DMS 273 treated with DMSO at 0.1 percent for 48 hours (cell line): ENCODE measurements at places on chromosomes 11 and 22.

- no peak for DNase-seq
Measured at GRCh38 chr11:64658265-64658664, 64.7 kb downstream of the NRXN2 start.

GRCh38 chr11:72634016-72634415, 40.2 kb downstream of the PDE2A start:
- DNase-seq = no peak

- DNase-seq = no peak
Measured at GRCh38 chr11:72779495-72780128, 14.2 kb downstream of the STARD10 start.

GRCh38 chr11:77471558-77472193, 2.2 kb downstream of the PAK1 start:
- DNase-seq = peak; percentile 5

DNA sequence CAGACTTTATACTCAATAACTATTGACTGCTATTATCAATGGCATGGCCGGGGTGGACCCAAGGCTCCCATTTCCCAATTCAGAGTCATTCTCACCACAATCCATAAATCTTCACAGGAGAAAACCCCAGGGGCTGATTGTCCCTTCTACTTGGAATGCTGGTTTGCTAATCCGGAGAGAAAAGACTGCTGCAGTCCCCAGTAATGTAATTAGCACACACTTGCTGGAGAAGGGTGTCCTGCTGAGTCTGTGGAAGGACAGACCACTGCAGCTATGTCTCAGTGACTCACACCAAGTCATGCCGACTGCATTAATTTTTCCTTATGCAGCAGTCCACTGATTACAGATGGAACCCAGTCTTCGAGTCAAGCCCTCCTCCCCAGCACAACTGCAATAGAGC, 5.9 kb upstream of the ETS1 start:
- no peak for DNase-seq

DNA sequence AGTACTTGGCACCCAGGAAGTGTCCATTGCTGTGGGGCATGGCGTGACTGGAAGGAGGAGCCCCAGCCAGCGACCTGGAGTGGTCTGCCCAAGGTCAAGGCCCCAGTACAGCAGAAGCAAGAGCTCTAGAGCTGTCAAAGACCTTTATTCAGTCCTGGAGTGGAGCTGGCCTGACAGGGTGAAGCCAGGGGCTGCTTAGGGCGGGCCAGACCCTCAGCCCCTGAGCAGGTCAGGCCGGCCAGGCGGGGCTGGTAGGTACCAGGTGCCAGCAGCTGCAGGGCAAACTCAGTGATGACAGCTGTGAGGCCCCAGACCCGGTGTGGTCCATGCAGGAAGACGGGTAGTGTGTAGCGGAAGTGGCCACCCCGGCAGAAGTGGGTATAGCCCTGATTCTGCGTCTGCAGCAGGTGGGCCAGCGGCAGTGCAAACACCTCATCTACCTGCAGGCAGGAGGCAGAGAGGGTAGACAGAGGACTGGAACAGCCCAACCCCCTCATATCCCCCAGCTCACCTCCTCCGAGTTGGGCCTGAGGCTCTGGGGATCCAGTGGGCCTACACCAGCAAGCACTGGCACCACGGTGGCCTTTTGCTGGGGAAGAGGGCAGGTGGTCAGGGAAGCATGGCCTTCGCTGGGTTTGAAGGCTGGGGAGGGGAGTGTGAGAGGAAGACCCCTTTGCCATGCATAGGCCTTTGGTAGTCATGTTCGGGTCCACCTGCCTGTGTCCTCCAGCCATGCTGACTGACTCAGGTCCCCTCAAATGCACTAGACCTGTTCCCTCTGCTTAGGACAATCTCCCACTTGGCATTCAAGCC, 1.7 kb downstream of the NUDT8 start:
- no peak for DNase-seq

- no peak for DNase-seq
Measured at GRCh38 chr11:112928136-112928535, 33.1 kb upstream of the NCAM1 start.

GRCh38 chr11:114621072-114621471, 25.5 kb upstream of the NXPE4 start:
- no peak for DNase-seq

GRCh38 chr11:6419009-6419631, at the start of gene APBB1:
TSS of gene APBB1 (minus strand) at chr11:6419094. CDS start at chr11:6411347, 7,747 bp downstream.
- no peak for DNase-seq

DNA sequence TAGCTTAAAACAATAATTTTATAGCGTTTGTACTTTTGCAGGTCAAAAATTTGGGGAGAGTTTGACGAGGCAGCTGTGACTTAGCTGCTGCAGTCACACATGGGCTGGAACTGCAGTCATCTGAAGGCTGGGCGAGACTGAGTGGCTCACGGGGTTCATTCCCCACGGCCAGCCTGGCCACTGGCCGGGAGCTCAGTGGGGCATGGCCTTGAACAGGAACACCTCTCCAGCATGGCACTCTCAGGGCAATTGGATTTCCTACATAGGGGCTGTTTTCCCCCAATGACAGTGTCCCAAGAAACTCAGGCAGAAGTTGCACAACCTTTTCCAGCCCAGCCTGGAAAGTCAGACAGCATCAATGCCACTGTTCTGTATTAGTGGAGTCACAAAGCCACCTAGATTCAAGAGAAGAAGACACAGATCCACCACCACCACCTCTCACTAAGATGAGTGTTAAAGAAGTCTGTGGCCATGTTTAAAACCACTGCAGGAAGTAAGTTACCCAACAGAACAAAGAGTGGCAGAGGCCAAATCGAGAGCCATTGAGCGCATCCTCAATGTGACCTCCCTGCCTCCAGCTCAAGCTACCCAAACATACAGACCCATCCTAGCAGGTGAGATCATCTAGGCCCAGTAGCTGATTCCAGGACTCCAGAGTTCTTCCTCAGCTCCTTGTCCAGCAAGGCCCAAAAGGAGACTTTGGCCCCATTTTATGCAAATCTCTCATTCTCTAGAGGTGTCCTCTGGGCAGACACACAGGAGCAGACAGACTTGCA, 618.7 kb upstream of the CADM1 start:
- DNase-seq = no peak

GRCh38 chr11:57316017-57316416, 8.7 kb downstream of the TNKS1BP1 start:
- DNase-seq = no peak

- DNase-seq = no peak
Measured at GRCh38 chr11:19193916-19194315, 7.9 kb downstream of the CSRP3 start.

- no peak for DNase-seq
Measured at GRCh38 chr11:11866203-11866602, 24.4 kb downstream of the USP47 start.

DNA sequence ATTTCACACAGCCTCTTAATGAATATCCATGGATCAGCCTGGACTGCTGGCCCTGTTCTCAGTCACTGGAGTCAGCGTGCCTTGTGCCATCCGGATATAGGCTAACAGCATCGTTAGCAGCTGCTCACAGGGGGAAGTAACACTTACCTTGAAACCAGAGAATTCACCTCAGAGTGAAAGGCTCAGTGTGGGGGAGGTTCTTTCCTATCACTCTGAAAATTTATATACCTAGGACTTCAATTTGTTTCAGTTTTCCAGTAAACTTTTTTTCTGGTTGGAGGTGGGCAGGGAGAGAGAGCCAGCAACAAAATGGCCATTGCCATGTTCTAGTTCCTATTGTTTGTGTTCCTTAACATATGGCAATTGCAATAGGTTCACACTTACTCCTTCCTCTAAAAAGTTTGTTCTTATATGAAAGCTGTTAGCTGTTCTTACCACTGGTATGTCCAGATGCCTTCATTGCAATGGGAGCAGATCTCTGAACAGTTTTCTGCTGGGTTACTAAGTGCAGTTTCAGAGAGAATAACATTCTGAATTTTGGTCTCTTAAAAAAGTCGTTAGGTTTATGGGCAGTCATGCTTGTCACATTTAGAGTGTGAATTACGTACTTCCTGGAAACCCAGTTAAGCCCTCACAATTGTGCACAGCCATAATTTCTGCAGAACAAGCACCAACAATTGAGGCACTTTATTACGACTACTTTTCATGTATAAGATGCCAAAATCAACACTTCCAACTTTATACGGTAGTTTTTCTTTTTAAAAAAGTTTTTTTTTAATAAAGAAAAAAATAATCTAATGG, 247.6 kb downstream of the CADM1 start:
- DNase-seq = no peak

- no peak for DNase-seq
Measured at GRCh38 chr22:49856343-49856742, 2.7 kb downstream of the ZBED4 start.

- DNase-seq = no peak
Measured at GRCh38 chr11:132257871-132258270, 887.5 kb downstream of the NTM start.

DNA sequence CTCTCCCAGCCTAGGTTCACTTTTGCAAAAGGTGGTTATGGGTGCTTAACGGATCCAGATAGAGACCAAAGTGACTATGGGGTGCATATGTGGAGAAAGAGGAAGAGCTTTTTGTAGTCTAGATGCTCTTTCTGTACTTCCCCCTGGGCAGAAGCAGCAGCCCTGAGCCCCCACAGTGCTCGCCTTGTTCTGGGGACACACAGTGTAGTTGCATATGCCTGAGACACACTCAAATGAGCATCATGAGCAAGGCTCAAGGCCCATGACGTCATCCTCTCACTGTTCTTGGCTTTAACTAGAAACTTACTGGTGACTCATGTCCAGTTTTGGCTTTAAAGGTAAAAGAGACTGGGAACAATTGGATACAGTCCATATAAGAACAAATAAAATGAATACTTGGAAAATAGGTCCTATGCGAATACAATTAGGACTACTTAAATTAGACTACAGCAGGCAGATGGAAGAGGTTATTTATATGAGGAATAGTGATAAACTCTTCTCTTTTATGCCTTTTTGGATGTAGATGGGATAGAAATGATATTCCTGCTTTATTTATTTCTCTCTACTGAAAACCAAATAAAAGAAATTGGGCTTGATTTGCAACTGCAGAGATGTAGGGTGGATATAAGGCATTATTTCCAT, 20.1 kb upstream of the PEX26 start:
- no peak for DNase-seq

- no peak for DNase-seq
Measured at GRCh38 chr22:23393721-23394320, 186.3 kb downstream of the IGLL1 start.

DNA sequence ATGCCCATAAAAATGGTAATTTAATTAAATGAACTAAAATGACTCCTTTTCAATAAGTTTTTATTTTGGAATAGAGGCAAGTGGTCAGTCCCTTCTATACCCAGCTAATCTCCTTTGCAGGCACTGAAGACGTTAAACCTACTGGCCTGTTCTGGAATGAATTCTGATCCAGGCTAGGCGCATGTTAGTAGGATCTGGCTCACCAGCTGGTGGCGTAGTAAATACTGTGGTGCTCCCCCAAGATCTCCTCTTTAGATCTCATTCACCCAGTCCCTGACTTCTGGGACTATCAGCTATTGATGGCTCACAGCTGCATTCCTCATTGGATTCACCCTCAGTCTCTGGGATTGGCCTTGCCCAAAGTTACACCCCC, 173.7 kb upstream of the DDI1 start:
- DNase-seq = no peak

GRCh38 chr11:844693-845644, 2.3 kb downstream of the TSPAN4 start:
- peak; percentile 48 for DNase-seq

- no peak for DNase-seq
Measured at GRCh38 chr22:36285017-36285416, 32.1 kb downstream of the APOL1 start.

GRCh38 chr22:48320683-48321451, 1506.8 kb downstream of the BRD1 start:
- no peak for DNase-seq

- no peak for DNase-seq
Measured at GRCh38 chr11:46672381-46672839, 28.0 kb downstream of the ARHGAP1 start.

GRCh38 chr11:96331699-96332116, 11.3 kb downstream of the MAML2 start:
- DNase-seq = no peak

DNA sequence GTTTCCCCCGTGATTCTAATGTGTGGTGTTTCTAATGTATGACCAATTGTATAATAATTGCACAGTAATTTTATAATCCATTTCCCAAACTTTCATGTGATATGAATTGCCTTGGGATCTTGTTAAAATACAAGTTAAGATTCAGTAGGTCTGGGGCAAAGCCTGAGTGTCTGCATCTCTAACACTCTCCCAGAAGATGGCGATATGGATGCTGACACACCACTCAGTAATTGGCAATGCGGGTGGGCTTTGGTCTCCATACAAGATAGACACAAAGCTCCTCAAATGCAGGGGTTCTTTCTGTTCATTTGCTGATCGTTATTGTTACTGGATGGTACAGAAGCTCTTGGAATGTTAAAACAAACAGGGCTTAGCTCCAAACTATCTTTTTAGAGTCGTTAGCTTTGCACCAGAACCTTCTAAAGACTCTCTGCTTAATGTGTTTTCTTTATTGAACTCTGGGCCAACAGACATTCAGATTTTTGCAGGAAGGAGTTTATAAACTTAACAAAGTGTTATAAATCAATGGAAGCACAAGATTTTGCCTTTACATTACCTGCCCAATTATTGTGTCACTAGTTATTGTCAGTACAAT, 45.4 kb upstream of the ANO3 start:
- no peak for DNase-seq

DNA sequence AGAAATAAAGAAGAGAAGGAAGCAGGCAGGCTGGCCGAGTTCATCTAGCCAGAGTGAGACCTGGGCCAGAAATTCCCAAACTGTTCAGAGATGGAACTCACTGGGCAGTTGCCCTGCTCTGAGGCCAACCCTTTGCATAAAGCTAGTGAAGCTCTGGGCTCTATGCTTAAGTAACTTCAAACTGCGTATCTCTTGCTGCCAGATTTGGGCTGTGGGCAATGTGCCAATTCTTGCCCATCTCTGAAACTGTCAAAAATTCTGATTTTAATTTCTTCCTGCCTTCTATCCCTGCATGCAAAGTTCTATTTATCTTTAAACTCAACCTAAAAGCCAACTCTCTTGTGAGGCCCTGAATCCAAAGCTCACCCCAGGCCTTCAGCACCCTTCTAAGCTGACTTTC, 36.2 kb upstream of the HEPHL1 start:
- DNase-seq = no peak

DNA sequence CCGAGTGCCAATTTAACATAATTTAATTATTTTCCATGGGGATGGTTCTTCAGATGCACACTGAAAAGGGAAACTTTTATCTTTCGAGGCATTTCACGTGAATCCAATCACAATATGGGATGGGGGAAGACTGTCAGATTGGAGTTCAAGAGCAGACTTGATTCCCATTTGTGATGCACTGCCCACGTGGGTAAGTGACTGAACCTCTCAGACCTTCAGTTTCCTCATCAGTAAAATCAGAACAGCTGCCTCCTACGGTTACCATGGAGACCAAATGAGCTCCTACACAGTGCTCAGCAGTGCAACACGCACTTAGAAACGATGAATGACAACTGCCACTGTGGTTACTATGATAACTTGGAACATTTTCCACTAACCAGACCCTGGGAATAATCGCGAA, 21.7 kb downstream of the KIAA0930 start:
- no peak for DNase-seq

- DNase-seq = no peak
Measured at GRCh38 chr11:12016246-12016645, 7.8 kb upstream of the DKK3 start.
